Left lung (tissue), 14 donors: ENCODE measurements at places on chromosomes 4 and X.
A peak's percentile ranks its signal among the peaks of the same experiment; 100 is the strongest.

- peak; percentile 88 for DNase-seq
Observed at GRCh38 chrX:153953342-153953830, 8.9 kb upstream of the RENBP start.

- no peak for DNase-seq
Observed at GRCh38 chr4:40367451-40367850, 32.3 kb downstream of the CHRNA9 start.

DNA sequence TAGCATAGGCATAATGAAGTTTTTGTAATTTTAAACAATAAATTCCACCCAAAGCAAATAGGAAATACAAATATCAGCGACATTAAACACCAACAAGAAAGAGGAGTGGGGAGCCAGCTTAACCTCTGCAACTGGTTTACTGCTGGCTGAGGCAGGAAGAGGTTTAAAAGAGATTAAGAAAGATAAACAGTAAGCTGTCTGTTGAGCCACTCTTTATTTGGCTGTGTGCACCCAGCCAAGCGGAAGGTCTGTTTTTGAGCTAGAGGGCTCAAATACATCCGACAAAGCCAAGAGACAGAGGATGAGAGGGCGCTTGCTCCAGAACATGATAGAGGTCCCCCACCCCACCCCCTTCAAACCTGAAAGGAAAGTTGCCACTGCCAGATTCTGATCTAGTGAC, 191.4 kb downstream of the MGST2 start:
- DNase-seq = no peak

DNA sequence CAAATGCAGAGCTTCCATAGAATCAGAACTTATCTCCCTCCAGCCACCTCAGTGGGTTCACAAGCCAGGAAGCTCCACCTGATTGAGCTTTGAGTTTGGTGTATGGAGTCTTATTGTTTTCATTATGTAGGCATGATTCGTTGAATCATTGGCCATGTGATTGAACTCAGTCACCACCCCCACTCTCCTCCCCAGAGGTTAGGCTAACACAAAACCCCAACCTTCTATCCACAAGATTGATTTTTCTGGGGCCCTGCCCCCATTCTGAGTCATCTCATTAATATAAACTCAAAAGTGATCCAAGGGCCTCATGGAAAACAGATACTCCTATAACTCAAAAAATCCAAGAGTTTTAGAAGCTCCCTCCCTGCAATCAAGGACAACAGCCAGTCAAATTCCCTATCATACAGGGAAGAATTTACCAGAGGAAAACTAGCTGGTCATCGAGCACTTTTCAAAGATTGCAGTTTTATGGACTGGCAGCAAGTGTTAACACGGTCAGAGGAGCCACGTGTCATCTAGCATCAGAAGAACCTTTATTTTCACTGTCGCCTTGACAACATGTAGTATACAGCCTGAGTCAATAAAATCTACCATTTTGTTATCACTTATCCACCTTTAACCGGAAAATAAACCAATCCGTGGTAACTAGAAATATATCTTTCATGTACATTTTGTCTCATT, 35.9 kb upstream of the GUCY1B1 start:
- DNase-seq = no peak

DNA sequence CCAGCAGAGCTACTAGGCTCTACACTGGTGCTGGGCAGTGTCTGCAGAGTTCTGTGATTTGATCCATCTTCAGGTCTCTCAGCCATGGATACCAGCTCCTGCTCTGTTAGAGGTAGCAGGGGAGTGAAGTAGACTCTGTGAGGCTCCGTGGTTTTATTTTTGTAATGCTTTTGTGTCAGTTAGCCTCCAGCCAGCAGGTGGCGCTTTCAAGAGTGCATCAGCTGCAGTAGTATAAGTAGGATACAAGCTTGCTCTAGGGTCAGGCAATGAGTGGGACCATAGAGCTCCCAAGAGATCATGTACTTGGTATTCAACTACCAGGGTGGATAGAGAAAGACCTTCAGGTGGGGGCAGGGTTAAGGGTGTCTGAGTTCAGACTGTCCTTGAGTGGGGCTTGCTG, 362.5 kb upstream of the TRAM1L1 start:
- DNase-seq = no peak

GRCh38 chr4:142563682-142564291, 282.3 kb downstream of the INPP4B start:
- DNase-seq = no peak
